Stimulated activated CD4-positive, alpha-beta T cell treated with anti-CD3 and anti-CD28 coated beads, Interleukin-1b, Interleukin-23, amount 100 ng/mL, for 4 hours (primary cell): ENCODE measurements at places on chromosomes 16 and 17.
A peak's percentile ranks its signal among the peaks of the same experiment; 100 is the strongest.

GRCh38 chr17:50458701-50459676, 9.7 kb downstream of the CHAD start:
- no peak for DNase-seq

- DNase-seq, result no peak
Measured at GRCh38 chr16:89798126-89798525, 18.3 kb downstream of the FANCA start.

DNA sequence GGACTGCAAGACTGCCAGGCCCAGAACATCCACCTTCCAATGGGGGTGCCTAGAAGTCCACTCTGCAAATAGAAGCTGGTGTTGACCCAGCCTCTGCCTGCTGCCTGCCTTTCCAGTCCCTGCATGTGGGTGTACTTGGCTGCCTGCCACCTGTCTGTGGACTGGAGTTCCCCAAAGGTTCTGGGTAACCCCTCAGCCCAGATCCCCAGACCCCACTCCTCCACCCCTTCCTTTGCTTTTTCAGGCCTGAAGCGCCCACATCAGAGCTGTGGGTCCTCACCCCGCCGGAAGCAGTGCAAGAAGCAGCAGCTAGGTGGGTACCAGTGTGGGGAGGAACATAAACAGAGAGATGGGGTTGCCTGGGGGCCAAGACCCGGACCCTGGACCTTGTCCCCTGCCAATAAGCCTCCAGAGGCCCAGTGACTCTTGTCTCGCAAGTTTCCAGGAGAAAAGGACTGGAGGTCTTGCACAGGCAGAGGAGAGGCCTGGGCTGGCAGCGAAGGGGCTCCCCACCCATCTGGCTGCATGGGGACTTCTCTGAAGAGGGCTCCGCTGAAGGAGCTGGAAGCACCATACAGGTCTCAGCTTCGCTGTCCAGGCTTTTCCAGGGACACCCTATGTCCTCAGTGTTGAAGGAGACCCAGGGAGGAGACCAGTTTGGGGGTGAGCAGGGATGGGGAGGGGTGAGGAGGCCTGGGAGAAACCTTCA, 34.3 kb downstream of the NLRC5 start:
- DNase-seq, result peak; percentile 63

DNA sequence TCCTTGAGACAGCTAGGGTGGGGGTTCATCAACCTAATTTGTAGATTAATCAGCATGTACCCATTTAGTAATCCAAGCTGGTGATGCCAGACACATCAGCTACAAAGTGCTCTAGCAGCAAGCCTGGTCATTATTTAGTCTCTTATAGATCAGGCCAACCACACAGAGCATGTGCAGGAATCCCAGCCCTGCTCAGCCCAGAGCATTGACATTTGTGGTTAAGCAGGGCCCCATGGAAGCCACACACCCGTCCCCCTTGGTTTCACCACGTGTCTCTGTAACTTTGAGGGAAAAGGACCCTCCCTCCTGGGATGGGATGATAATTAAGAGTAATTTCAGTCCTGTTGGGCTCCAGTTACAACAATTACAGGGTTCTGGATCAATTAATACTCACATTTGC, 268.8 kb upstream of the RPL38 start:
- DNase-seq, result no peak

GRCh38 chr16:10812312-10813098, 6.1 kb downstream of the TVP23A start:
- no peak for DNase-seq

GRCh38 chr17:21214777-21215541, 998 bp upstream of the TMEM11 start:
- no peak for DNase-seq

- DNase-seq, result peak; percentile 12
Measured at GRCh38 chr17:41812381-41813151, at the start of gene FKBP10. TSS of gene FKBP10 (plus strand) at chr17:41813004. CDS start at chr17:41813035, 31 bp downstream.

- no peak for DNase-seq
Measured at GRCh38 chr17:19538095-19539039, 4.7 kb downstream of the SLC47A1 start.

DNA sequence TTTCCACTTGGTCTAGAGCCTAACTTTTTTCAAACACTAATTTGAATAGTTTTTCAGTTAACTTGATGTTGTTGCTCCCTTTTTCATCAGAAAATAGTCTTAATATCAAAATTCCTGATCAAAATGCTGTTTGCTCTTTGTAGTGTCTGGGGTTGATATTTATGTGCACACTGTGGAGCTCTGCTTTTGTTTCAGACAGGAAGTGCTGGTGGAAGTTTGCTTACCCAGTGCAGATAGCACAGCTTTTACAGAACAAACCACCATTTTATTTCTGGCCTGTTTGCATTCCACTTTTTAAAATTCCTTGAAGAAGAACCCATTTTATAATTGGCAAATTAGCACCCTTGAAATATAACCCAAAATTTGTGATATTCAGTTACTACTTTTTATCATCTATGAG, 125.4 kb downstream of the MRTFB start:
- DNase-seq, result no peak

GRCh38 chr16:53142823-53143568, 88.2 kb downstream of the CHD9 start:
- no peak for DNase-seq

- DNase-seq, result no peak
Measured at GRCh38 chr16:51337662-51338061, 186.6 kb upstream of the SALL1 start.

GRCh38 chr16:27549464-27549745, 308 bp downstream of the GTF3C1 start:
- DNase-seq, result no peak

DNA sequence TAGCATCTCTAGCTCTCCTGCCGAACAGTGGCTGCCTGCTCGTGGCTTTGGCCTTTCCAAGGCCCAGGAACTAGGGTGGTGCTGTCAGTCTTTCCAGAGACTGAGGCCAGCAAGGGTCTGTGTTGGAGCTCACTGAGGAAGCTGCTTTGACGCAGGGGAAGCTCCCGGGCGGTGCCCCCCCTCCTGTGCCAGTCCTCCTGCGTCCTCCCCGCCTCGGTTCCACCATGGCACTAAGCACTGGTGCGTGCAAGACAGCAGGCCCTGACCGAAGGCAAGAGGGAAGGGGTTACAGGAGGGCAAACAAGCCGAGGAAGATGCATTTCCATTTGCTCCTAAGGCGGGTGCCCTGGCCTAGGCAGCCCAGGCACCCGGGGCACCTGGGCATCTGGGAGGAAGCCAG, 4.5 kb downstream of the CYB561 start:
- no peak for DNase-seq

- DNase-seq, result no peak
Measured at GRCh38 chr17:80797741-80798594, 193.7 kb upstream of the CHMP6 start.

GRCh38 chr16:57755726-57756423, 20.3 kb downstream of the KATNB1 start:
- no peak for DNase-seq

DNA sequence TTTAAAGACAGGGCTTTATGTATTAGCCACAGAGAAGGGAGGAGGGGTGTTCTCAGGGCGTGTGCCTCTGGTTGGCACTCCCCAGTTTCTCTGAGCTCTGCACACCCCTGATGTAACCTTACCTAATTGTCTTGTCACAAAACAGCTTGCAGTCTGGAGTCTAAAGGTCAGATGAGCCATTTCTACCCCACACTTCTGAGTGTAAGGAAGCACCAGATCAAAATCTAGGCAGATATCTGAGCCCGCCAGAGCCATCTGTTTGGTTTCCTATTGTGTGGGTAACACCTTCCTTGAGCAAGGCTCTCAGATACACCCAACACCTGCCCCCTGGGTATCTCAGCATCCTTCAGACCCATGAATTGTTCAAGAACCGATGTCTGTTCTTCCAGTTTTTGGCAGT, 15.5 kb downstream of the CDH1 start:
- DNase-seq, result no peak

GRCh38 chr17:61157246-61157886, 242.3 kb upstream of the TBX2 start:
- DNase-seq, result no peak

DNA sequence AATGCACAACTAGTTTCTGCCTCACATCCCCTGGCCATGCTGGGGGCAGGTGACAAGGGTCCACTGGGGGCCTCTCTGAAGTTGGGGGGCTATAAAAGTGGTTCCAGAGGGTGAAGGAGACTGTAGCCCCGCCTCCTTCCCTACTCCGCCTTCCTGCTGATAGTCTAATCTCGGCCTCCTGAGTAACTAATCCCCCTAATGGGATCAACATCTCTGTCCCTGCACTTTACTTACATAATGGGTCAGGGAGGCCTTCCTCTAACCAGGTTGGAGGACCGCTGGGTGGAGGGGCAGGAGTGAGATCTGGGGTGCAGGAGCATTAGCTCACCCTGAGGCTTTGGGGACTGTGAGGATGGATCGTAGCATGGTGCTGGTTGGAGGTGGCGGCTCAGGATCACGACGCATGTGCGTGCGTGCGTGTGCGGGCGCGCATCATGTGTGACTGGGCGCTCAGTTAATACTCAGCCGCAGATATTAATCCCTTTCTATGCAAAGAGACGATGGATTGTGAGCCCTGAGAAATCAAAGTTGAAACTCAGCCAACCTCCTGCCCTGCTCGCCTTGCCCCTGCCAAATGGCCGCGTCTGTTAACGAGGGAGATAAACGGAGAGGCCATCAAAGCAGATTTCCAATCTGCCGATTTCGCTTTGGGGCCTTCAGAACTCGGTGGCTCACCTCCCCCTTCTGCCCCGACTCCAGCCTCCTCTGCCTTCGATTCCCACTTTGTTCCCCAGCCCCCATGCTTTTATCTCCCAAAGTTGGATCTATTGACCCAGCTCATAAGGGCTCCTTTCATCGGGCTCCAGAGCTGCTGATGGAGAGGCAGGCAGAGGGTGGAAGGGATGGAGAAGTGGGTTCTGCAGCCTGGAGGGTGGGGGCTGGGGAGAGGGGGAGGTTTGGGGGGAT, 107.3 kb downstream of the SDK2 start:
- DNase-seq, result no peak

GRCh38 chr17:81398176-81398831, 3.0 kb downstream of the BAHCC1 start:
- DNase-seq, result no peak

- no peak for DNase-seq
Measured at GRCh38 chr16:55542459-55543082, 23.9 kb upstream of the CAPNS2 start.

DNA sequence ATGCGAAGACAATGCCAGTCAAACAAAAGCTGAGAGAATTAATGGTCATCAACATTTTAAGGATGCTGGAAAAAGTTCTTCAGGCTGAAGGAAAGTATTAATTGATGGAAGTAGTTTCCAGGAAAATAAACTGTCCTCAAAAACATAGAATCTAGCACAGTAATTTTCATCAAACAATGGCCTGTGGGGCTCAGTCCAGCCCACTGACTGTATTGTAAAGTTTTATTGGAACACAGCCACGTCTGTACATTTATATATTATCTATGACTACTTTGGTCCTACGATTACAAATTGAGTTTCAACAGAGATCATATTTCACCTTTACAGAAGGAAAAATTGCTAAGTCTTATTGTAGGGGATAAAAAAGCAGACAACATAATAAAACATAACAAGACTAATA, 484.5 kb downstream of the KCNJ2 start:
- no peak for DNase-seq

- DNase-seq, result no peak
Measured at GRCh38 chr17:13537167-13537731, 64.5 kb downstream of the HS3ST3A1 start.

DNA sequence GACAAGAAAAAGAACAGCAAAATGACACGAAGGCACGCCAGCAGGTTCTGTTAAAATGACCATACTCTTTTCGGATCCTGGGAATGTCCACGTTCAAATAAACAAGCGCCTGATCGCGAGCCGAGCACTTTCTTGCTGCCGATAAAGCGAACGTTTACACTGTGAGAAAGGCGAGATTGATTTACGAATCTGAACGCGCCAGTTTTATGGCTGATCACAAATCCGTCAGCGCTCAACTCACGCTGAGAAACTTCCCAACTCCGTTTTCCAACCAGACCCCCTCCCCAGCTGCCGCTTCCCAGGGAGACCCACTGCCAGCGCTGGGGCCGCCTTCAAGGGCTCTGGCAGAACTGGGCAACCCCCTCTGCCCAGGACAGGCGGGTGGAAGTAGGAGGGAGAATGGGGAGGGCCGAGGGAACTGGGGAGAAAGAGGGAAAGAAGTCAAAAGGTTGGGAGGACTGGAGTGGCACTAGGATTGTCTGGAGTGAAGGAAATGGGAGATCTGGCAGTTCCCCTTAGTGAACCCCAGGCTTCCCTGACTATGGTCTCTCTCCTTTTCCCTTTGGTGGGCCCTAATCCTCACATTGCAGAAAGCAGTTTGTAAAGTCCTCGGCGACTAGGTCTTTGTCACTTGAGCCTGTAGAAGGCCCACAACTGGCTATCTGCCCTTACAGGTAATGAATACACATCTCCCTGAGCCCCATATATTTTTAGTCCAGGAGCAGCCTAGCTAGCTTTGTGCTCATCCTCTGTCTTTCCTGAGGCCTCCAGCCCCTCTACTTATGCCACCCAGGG, 6.9 kb downstream of the HOXB4 start:
- DNase-seq, result no peak

GRCh38 chr16:89909777-89910716, 8.6 kb upstream of the MC1R start:
- peak; percentile 67 for DNase-seq

GRCh38 chr17:47855737-47856136, 4.8 kb upstream of the SP6 start:
- DNase-seq, result no peak
